ENCODE measurements at places on chromosomes 3 and 15.

DNA sequence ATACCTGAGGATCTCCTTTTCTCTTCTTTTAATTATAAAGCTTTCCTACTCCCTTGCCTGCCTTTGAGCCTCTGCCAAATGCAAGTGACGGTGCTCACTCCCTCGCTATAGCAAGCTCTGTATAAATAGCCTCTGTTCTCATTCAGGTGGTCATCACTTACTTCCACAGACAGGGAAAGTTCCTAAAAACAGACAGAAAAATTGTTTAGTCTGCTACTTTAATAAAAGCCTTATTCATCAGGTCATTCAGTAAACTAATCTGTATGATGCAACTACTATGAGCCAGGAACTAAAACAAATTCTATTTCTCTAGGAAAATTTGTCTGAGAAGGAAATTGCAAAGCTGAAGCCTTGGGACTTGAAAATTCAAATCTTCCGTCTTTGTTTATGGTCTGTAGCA is 10.2 kb upstream of the DLG1 start:
- no peak for DNase-seq

- no peak for DNase-seq
Observed at GRCh38 chr15:74317820-74318375, 49.5 kb downstream of the CYP11A1 start.

DNA sequence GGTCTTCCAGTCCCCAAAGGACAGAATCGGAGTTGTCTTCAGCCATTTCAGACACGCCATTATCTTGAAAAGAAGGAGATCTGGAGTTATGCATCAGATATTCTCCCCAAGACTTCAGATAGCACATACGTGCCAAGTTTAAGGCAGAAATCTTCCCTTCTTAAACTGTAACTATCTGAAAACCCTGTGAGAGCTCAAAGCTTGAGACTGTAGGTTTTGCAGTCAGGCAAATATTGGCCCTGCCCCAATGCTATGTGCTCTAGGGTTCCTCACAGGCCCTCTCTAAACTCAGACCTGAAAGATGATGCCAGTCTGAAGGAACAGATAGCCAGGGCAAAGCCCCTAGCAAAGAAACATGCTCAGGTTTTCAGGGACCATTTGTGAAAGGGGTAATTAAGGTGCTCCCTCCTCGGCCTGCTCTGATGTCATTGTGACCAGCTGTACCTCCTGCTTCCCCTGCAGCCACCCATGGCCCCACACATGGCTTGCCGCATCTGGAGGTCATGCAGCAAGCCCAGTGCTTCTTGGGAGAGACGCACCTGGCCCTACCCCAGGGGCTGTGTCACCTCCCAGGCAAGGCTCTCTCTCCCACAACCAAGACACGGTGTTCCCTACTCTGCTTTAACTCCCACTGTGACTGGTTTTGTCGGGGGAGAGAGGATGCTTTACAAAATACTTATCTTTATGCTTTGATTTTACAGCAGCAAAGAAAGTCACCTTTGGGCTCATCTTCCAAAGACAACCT is 53.4 kb upstream of the POMGNT2 start:
- DNase-seq, result no peak

GRCh38 chr15:62485170-62485720 is 320.2 kb upstream of the C2CD4B start:
- DNase-seq, result no peak

GRCh38 chr3:11568503-11569155 is 75.1 kb downstream of the VGLL4 start:
- DNase-seq, result no peak

DNA sequence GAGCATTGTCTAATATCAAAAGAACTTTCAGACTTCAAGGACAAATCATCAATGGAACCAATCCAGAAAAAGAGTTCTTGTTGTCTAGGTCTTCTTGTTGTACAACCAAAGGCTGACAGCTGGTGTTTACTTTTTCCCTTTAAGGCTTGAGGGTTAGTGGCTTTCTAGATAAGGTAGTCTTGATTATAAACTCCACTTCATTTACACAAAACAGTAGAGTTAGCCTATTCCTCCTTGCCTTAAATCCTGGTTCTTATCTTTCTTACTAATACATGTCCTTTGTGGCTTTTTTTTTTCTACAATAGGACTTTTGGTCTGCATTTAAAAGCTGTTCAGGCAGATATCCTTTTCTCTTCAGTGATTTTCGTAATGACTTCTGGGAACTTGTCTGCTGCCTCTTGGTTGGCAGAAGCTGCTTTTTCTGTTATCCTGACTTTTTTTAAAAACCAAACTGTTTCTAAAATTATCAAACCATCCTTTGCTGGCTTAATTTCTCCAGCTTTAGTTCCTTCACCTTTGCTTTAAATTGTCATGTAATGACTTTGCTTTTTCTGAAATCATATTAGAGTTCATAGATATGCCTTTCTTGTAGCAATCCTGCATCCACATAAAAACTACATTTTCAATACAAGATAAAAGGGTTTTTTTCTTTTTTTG is 44.8 kb downstream of the STRIT1 start:
- DNase-seq, result no peak

DNA sequence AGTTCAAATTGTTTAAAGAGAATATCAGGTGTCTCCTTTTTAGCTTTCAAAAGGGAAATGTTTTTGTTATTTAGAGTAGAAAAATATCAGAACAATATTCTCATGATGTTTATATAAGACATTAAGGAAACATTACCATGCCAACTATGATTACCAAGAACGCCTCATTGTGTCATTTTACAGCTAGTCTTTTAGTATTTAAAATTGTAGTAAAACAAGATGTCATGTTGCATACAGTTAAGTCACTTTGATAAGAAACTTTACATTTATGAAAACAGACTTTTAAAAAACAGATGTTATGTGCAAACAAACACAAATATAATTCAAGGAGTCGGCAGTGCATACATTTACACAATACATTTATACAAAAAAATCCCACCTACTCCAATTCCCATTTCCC is 4.4 kb downstream of the PLSCR4 start:
- no peak for DNase-seq

DNA sequence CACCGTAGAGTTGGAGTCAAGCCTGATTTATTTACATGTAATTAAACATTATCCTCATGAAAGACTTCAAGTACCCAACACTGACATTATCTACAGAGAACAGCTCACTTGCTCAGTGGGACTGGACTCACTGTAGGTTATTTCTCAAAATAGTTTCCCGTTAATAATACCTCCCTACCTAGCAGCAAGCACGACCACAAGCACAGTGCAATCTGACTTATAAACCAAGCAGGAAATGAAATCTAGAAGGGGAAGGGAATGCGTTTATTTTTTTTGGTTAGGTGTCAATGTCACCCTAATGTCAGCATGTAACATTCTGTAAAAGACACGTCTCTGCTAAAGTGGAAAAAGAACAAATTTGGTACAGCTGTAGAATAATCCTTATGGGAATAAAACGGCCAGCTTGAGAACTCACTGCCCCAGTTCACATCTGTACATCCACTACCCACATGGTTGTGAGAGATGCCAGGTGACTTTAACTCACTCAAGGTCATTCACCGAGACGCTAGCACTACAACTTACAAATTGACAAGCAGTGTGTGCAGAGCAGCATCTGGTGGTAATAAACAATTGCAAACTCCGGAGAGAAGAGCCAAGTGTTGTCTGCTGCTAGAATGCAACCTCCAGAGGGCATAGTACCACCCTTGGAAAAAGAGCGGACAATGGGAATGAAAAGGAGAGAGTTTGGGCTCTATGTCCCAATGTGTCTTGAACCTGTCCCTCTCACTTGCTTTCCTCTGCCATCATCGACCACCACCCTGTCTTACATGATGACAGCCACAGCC is 242.5 kb downstream of the CADPS start:
- DNase-seq, result no peak

GRCh38 chr3:39106281-39106811 is 1.1 kb downstream of the GORASP1 start:
- DNase-seq, result no peak

GRCh38 chr3:43180027-43180426 is 74.1 kb upstream of the POMGNT2 start:
- peak; percentile 62 for DNase-seq

DNA sequence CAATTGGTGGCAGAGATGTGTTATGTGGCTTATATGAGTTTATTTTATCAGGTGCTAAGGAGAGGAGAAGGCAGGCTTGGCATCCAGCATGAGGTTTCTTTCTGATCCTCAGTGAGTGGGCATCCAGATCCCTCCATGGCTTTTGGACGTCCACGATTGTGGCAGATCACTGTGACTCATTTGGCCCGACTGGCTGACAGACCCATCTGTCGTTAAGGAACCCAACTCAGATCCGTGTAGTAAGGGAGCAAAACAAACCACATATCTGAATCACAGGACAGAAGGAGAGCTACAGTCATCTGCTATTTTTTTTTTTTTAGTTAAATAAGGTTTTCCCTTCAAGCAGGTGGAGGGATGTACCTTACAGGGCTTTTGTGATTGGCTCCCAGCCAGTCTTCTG is 197.0 kb upstream of the KCNH8 start:
- no peak for DNase-seq

DNA sequence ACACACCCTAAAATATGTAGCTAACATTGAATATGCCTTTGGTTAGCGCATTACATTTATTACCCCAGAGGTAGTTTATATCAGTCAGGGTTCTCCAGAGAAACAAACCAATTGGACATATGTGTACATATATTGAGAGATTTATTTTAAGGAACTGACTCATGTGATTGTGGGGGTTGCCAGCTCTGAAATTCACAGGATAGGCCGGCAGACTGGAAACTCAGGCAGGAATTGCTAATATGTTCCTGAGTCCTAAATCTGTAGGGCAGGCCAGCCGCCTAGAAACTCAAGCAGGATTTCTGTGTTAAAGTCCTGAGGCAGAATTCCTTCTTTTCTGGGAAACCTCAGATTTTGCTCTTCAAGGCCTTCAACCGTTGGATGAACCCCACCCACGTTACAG is 189.7 kb downstream of the CDIN1 start:
- no peak for DNase-seq

DNA sequence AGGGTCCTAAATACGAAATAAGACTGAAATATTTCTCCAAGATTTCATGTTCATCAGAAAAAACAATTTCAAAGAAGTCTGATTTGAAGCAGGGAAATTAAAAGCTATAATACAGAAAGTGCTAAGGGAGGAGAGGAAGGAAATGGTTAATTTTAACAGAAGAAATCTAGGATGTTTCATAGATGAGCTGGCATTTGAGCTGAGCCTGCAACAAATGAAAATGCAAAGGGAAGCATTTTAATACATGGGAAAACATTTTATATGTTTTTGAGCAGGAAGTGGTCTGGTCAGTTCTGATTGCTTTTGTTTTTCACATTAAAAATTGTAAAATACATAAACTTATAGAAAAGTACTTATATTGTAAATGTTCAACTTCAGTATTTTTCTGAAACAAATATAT is 17.2 kb upstream of the RAP2B start:
- no peak for DNase-seq

- no peak for DNase-seq
Observed at GRCh38 chr15:81941479-81941878, 104.3 kb downstream of the MEX3B start.

GRCh38 chr3:12773710-12774086 is 14.6 kb upstream of the TMEM40 start:
- no peak for DNase-seq

DNA sequence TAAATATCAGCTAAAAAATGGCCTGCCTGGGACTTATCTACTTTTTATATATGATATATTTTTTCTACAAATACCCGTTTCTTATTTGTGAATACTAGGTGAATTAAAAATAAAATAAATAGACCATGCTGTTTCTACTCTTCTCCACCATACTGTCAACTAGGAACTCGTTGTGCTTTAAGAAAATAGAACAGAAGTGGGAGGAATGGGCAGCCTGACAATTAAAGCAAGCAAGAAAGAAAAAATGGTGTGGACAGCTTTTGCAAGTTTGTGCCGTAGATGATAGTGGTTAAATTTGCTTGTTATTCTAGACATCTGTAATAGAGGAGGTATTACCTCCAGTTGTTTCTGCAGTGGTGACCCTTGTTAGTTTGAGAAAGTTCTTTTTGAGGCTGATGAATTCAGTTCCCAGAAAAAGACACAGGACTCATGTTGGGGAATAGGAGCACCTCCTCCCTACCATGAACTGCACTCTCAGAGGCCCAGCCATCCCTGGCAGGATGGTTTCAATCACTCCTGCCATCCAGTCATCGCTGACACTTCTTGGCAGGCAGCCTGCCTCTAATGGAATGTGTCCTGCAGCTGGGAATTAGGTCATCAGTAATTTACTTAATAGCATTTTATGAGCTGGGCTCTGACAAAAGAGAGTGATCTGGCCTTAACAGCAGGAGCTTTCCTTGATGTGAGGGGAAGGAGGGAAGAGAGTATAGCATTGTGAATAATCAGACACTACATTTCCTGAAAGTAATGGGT is 105.0 kb upstream of the GAP43 start:
- DNase-seq, result no peak

DNA sequence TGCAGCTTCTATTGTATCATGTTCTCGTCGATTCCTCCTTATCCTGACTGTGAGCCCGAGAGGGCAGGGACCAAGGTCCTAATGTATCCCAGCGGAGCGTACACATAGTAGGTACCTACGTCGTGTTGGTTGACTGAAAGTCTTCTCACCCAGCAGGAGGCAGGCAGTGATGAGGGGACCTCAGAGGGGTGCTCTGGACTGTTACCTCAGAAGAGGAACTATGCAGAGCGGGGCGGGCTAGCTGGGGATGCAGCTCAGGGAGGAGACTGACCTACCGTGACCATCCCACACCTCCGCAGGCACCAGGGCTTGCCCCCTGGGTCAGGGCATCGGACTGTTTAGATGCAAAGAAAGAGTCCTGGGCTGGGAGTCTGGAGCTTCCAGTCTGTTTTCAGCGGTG is 11.4 kb downstream of the CHAC1 start:
- no peak for DNase-seq

DNA sequence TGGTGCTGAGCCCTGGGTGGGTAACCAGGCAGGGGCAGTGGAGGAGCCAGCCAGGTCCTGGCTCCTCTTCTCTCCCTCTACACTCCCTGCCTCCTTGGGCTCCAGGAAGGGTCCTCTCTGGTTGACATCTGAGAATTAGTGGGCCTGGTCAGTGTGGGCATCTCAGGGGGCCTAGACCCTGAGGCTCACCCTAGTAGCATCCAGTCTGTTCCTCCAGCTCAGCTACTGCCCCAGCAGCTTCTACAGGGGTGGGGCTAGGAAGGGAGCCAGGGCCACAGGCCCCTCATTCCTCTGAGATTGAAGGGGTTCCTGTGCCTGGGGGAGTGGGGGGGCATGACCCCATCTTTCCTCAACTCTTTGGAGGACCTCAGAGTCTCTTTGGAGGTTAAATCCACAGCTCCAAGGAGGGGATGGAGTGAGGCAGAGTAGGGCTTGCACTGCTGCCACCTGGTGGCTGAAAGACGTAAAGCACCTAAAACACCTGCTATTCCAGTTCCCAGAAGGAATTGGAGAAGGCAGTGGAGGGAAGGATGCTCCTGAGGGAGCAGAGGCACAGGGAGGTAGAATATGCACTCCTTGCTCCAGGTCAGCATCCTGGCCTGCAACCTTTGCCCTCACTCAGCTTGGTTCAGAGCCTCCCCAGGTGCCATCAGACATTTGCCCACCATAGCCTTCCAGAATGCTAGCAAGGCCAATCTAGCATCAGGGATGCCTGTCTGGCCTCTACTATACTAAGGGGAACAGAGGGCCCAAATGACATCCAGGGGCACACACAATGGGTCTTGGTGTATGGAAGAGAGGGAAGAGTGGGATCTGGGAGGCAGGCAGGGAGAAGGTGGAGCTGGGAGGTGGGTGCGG is 25.1 kb downstream of the C3orf18 start:
- DNase-seq, result peak; percentile 59

- no peak for DNase-seq
Observed at GRCh38 chr3:42042747-42043098, 48.4 kb upstream of the TRAK1 start.

GRCh38 chr3:94063496-94064119 is 747 bp downstream of the NSUN3 start:
- DNase-seq, result no peak

- DNase-seq, result no peak
Observed at GRCh38 chr3:19213603-19214220, 65.4 kb downstream of the KCNH8 start.

- DNase-seq, result no peak
Observed at GRCh38 chr3:130801473-130801872, 54.8 kb upstream of the PIK3R4 start.

Measured in CD4-positive, alpha-beta T cell treated with Interleukin-2 at 100 ng/mL for 4 hours (primary cell).